ENCODE measurements at places on chromosomes 12 and 14.

DNA sequence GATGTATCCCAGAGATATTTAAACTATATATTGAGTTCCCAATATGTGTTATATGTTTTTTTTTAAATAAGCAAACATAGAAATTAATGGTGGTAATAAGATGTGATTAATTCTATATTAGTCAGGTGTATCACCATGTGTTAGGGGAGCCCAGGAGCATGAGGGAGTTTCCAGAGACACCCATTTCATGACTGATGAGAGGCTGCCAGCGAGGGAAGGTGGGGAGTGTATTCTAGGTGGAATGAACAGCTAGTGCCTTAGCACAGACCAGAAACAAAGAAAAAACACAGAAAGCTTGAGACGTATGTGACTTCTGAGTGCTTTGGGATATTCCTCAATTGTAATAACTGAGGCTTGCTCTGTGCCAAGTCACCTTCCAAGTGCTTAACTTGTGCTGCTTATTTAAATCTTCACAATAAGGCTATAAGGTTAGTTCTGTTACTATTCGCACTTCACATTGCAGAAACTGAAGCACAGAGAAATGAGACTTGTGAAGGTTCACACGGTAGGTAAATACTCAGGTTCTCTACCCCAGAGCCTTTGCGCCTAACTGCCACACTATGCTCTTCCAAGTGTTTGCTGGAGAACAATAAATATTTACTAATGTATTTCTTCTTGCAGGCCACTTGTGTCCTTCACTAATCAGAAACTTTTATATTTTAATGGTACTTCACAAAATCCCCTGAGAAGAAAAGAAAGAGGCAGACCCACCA is 17.9 kb upstream of the MGP start:
- no peak for DNase-seq

- no peak for DNase-seq
Observed at GRCh38 chr14:91294153-91294552, 49.6 kb upstream of the GPR68 start.

DNA sequence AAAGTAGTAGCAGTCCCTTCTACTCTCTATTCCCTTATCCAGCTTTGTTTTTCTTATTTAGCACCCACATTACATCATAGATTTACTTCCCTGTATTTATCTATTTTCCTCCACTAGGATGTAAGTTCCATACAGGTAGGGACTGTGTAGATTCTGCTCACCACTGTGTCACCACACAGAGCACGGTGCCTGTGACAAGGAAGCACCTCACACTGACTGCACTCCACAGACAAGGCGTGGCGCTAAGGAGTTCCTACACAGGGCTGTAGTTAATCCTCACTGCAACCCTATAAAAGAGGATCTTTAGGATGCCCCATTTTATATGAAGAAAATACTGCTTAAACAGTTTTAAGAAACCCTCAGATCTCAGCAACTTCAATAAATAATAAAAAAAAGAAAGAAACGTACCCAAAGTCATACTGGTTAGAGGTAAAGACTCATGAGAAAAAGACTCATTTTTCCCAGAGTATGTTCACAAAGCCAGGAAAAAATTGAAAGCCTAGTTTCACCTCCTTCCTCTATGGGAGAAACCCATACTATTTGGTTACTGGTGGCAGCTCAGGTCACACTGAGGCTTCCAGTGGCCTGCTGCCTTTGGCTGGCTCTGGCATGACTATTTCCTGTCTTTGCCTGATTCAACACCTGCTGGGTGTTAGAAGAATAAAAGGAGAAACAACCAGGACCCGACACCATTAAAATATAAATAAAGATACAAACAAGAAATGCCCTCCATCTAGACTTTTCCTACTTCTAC is 36.9 kb downstream of the RAD9B start:
- no peak for DNase-seq

GRCh38 chr12:39935275-39935674 is 170.6 kb downstream of the SLC2A13 start:
- DNase-seq: no peak

- DNase-seq: no peak
Observed at GRCh38 chr12:968545-968944, 19.1 kb upstream of the RAD52 start.

GRCh38 chr12:92927055-92927435 is 2.0 kb downstream of the EEA1 start:
- no peak for DNase-seq

DNA sequence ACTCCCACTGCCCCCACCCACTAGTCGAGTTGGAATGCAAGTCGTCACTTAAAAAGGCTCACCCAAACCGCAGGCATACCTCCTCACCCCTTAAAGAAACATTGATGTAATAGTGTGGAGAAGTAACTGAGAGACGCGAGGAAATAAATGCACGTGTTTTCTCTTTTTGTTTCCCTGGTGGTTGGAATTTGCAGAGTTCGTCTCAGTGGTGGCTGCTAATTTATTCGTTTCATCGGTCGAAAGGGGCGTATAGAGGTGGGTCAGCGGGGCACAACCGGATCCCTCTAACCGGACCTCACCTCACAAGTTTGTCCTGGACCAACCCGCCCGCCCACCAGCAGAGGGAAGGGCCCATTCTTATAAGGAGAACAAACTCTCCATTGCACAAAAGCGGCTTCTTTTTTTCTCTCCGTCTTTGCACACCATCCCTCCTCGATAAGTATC is 5.0 kb upstream of the NPAS3 start:
- DNase-seq: no peak

GRCh38 chr12:97936165-97936564 is 473.6 kb downstream of the RMST start:
- no peak for DNase-seq

- no peak for DNase-seq
Observed at GRCh38 chr12:115088328-115088994, 404.5 kb upstream of the TBX3 start.

GRCh38 chr14:93587330-93587729 is 156.6 kb downstream of the UNC79 start:
- no peak for DNase-seq

- no peak for DNase-seq
Observed at GRCh38 chr14:103499709-103500108, 22.9 kb downstream of the CKB start.

- no peak for DNase-seq
Observed at GRCh38 chr12:129470196-129470595, 433.6 kb downstream of the TMEM132D start.

DNA sequence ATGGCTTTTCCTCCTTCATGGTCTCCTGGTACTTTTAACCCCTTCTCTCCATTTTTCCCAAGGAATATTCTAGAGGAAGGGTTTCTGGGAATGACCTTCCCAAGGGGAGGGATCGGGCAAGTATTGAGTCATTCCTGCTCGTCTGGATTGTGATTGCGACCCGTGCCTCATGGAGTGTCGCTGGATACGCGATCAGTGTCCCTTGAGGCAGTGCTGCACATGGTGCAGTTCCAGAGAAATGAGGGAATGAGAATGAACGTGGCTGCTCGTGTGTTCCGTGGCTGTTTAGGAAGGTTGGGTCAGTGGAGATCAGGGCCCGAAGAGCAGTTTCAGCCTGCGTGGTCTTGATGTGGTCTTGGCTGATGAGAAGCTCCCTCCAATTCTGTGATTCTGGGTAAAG is 234.4 kb downstream of the CACNA1C start:
- DNase-seq: no peak

- no peak for DNase-seq
Observed at GRCh38 chr12:111976860-111977259, 36.1 kb downstream of the TMEM116 start.

GRCh38 chr12:55965240-55965639 is 602 bp downstream of the PMEL start:
- no peak for DNase-seq

DNA sequence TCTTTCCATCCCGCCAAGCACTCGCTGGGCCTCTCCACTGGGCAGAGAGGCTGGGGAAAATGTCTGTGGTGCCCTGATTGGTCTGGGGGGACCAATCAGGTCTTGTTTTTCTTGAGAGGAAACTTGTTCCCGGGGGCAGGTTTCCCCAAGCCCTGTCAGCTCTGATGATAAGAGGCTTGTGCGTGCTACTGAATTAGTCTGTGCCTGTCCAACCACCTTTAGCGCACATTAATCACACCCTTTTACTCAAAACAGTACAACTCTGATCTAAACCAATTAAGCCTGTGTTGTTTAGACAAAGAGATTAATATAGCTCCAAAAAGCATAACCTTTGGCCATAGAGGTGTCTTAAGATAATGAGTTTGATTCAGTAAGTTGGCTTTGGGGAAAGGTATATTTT is 580.4 kb downstream of the VRK1 start:
- DNase-seq: no peak

DNA sequence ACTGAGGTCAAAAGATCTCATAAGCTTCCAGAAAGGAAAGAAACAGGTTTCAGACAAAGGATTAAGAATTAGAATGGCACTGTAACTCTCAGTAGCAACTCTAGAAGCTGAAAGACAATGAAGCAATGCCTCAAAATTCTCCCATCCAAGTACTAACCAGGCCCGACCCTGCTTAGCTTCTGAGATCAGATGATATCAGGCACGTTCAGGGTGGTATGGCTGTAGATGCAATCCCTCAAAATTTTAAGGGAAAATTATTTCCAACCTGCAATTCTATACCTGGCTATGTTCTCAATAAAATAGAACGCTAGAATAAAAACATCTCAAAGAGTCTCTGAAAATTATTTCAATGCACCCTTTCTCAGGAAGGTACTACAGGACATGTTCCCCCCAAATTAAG is 19.6 kb downstream of the NOXRED1 start:
- no peak for DNase-seq

DNA sequence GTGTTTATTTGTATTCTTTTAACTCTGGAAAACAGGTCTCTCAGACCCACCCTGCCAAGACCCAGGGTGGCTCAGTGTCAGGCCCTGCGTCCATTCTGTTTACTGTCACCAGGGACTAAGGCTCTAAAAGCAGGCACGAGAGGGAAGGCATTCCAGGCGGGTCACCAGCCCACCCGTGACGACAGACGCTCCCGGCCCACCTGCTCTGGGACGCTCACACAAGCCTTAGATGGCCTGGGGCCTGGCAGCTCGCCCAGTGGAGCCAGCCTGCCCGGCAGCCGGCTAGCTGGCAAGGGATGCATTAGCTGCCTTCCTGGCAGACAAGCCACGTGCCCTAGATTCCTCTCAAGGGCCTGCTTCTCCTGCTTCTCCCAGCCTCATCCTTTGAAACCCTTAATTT is 9.2 kb upstream of the NUAK1 start:
- DNase-seq: no peak

- no peak for DNase-seq
Observed at GRCh38 chr14:50826681-50827080, 4.3 kb downstream of the NIN start.

- no peak for DNase-seq
Observed at GRCh38 chr12:39000370-39000769, 95.0 kb upstream of the CPNE8 start.

Measured in stimulated activated CD8-positive, alpha-beta memory T cell treated with anti-CD3 and anti-CD28 coated beads, Interleukin-7, amount 100 ng/mL, for 1 hour (primary cell).